SHP77 (cell line): ENCODE measurements at places on chromosomes 6 and 20.

GRCh38 chr6:7697820-7698623 is 27.9 kb upstream of the BMP6 start:
- DNase-seq, result peak; percentile 12

DNA sequence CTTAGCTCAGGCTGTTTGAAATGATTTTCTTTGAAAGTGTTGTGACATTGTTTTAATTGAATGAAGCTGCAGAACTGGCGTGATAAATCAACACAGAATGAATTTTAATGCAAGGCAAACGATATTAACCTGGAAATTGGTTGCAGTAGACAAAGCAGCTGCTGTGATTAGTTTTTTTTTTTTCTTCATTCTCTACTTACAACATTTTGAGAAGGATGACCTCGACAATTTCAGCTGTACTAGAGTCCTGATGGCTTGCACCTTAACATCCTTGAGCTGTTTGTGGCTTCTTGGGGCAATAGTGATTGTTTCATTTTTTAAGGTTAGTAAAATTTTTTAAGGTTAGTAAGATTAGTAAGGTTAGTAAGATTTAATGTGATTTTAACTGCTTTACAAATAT is 54.2 kb downstream of the QKI start:
- no peak for DNase-seq

- no peak for DNase-seq
These were observed 277.6 kb upstream of the CDH4 start for GRCh38 chr20:60974441-60974945.

- peak; percentile 23 for DNase-seq
These were observed 103.9 kb upstream of the JAG1 start for GRCh38 chr20:10777710-10778109.

DNA sequence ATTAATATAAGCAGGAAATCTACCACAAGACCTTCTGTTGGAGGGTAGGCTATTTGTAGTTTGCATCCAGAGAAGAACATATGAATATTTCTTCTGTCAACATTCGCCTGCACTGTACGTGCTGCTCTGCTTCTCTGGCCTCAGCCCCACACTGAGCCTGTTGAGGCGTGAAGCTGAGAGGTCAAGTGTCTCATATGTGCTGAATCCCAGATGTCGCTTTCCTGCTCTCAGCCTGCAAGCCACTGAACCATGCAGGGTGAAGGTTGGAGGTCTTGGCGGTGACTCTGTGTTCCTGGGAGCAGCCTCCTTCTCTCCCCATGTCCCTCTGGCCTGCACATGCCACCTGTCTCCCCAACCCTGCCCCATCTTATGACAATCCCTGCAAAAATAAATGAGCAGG is 83.6 kb downstream of the TMEM170B start:
- no peak for DNase-seq

GRCh38 chr6:47207261-47207660 is 102.4 kb downstream of the TNFRSF21 start:
- no peak for DNase-seq

- no peak for DNase-seq
These were observed 263.5 kb downstream of the TMEM242 start for GRCh38 chr6:157059781-157060180.
